ENCODE measurements at places on chromosomes 4 and X. TPM values are rescaled to one million over a fixed set of nuclear protein-coding genes. Genes with fewer than 3 reads are reported as not detected.

- no peak for DNase-seq
Measured at GRCh38 chrX:1443496-1444075, 9.1 kb downstream of the ASMTL start.

- no peak for DNase-seq
Measured at GRCh38 chr4:175561696-175562095, 250.4 kb downstream of the GPM6A start.

DNA sequence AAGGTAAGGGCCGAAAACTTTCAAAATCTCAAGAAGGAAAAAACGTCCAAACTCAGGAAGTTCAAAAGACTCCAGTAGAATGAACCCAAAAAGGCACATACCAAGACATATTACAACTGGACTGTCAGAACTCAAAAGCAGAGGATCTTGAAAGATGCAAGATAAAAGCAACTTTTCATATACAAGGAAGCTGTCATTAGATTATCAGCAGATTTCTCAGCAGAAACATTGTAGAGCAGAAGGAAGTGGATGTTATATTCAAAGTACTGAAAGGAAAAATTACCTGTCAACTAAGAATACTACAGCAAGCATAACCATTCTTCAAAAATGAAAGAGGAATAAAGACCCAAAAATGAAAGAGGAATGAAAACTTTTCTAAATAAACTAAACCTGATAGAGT is 224.9 kb downstream of the FAT4 start:
- no peak for DNase-seq

DNA sequence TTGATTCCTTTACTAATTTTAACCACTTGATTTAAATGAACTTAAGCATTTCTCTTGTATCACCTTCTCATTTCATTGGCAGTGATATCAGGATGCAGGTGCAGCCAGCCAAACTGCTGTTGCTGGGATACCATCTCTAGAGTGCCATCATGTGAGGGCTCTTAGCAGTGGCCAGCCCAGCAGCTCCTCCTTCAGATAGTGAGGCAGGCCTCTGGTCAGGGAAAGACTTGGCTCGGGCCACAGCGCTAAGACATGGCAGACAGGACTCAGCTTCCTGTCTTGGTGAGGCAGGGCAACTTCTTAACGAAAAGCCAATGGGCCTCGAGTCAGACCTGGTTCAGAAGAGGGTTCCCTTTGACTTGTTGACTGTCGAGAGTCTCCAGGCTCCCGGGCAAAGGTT is 50.0 kb downstream of the NOP14 start:
- no peak for DNase-seq

GRCh38 chr4:54082168-54082567 is 17.8 kb upstream of the CHIC2 start:
- DNase-seq: no peak

- no peak for DNase-seq
Measured at GRCh38 chr4:11739992-11740391, 311.3 kb upstream of the HS3ST1 start.

DNA sequence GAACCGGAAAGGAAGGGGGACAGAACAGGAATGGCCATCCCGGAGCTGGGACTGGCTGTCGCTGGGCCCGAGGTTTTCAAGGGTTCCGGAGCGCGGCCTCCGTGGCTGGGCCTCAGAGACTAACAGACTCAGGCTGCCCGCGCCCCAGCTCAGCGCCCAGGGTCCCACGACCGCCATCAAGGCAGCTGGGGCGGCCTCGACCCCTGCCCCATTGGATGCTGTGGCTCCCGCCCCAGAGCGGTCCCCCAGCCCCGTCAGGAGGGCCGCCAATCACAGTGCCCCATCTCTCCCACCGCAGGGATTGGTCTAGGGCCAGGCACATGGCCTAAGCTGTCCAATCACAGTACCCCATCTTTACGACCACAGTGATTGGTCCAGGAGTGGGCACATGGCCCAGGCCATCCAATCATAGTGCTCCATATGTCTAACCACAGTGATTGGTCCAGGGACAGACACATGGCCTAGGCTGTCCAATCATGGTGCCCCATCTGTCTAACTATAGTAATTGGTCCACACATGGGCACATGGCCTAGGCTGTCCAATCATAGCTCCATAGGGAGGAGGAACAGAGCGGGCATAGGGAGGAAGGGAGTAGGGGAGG is 105.3 kb upstream of the NKX1-1 start:
- DNase-seq: no peak

GRCh38 chr4:99033956-99034355 is 38.4 kb downstream of the METAP1 start:
- no peak for DNase-seq

DNA sequence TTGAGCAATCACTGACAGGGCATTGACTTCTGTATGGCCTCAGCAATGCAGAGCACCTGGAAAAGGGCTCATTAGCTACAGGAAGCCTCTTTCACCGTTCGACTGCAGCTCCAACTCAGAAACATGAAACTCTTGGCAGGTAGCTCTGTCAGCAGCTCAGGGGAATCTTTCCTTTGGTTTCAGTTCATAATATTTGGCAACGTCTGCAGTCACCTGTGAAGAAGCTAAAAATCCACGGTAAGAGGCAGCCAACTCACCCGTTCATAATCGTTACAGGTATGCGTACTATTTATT is 354.9 kb downstream of the CAMK2D start:
- DNase-seq: peak; percentile 37

DNA sequence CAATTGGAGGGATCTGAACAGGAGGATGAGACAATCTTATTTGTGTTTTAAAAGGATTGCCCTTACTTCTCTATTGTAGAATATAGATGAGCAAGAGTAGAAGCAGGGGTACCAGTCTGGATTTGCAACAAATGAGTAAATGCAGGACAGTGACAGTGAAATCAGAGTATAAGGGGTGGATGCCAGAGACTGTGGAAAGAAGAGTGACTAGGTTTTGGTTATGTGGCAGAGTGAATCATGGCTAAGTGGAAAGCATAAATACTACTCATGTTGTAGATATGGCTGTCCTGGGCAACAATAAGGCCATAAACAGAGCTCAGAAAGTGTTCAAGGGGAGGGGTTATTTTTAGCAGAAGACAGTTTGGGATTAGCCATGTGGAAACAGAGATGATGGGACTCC is 6.0 kb upstream of the VSIG4 start:
- no peak for DNase-seq

DNA sequence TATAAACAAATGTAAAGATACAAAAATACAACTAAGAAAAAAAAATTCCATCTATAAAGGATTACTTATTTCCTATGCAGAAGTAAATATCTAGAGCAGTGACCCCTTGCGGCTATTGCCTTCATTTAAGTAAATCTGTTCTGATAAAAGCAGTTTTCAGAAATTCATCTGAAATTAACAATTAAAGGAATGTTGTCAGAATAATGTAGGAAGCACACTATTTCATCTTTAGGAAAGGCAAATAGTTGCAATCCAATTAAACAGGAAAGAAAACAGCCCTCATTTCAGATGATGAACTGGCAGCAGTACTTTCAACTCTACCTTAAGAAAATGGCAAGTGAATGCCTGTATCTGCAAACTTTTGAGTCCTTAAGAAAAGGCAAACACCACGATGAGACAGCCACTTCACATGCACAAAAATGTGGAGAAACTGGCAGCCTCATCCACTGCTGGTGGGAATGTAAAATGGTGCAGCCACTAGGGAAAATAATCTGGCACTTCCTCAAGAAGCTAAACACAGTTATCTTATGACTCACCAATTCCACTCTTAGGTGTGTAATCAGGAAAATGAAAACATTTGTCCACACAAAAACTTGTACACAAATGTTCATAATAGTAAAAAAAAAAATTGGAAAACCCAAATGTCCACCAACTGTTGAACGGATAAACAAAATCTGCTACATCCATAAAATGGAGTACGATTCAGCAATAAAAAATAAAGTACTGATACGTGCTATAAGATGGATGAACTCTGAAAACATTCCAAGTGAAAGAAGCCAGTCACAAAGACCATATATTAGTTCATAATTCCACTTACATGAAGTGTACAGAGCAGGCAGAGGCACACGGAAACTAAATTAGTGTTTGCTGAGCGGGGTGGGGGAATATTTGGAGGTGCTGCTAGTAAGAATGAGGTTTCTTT is 2.0 kb upstream of the THAP9 start:
- DNase-seq: no peak

DNA sequence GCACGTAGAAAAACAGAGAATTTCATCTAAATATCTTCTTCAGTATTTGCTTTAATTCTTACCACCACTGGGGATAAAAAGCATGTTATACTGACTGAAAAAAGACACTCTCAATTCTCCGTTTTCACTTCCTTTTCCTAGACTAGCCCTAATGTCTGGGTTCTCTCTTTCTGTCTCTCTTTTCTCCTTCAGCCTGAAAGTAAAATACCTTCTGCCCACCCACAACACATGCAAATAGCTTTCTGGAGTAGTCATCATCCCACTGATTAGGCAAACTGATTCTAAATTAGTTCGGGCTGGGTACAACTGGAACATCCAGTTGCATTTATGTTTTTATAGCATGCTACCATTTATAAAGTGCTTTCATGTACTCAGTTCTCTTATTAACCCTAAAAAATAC is 142.4 kb upstream of the ANKRD50 start:
- no peak for DNase-seq

- no peak for DNase-seq
Measured at GRCh38 chrX:106510713-106511403, 100.9 kb upstream of the RADX start.

- DNase-seq: no peak
Measured at GRCh38 chrX:21800344-21800770, 39.1 kb upstream of the MBTPS2 start.

GRCh38 chr4:22500831-22501714 is 14.8 kb downstream of the ADGRA3 start:
- DNase-seq: no peak

DNA sequence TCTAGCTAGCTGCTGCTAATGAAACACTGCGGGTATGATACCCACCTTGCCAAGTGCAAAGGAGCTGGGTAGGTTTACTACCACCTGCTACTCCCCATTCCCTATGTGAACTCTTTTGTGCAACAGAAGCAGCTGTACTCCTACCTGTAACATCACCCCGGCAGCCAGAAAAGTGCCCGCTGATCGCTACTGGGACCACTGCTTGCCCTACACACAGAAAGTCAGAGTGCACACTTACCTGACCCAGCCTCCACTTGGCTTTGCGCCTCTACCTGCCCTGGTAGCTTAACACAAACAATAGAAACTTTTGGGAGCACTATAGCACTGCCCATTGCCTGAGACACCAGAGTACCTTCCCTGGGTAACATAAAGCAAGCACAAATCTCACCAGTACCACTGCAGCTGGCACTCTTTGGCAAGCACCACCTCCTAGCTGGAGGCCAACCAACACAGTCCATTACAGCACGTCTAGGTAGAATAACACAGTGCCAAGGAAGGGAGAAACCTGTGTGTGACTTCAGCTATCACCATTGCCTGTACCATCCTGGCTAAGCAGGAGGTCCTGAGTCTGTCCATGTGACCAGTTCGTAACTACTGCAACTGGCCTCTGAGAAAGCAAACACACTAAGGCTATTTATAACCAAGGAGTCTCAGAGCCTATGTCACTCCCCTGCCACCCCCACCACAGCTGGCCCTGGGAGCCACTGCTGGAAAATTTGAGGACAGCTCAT is 80.1 kb downstream of the CENPC start:
- peak; percentile 5 for DNase-seq

DNA sequence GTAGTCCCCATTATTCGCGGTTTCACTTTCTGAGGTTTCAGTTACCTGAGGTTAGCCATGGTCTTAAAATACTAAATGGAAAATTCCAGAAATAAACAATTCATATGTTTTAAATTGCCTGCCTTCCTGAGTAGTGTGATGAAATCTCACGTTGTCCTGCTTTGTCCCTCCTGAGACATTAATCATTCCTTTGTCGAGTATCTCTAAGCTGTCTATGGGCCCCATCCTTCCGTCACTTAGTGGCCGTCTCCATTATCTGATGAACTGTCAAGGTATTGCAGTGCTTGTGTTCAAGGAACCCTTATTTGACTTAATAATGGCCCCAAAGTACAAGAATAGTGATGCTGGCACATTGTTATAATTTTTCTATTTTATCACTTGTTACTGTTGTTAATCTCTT is 94.8 kb downstream of the ADGRL3 start:
- DNase-seq: no peak

DNA sequence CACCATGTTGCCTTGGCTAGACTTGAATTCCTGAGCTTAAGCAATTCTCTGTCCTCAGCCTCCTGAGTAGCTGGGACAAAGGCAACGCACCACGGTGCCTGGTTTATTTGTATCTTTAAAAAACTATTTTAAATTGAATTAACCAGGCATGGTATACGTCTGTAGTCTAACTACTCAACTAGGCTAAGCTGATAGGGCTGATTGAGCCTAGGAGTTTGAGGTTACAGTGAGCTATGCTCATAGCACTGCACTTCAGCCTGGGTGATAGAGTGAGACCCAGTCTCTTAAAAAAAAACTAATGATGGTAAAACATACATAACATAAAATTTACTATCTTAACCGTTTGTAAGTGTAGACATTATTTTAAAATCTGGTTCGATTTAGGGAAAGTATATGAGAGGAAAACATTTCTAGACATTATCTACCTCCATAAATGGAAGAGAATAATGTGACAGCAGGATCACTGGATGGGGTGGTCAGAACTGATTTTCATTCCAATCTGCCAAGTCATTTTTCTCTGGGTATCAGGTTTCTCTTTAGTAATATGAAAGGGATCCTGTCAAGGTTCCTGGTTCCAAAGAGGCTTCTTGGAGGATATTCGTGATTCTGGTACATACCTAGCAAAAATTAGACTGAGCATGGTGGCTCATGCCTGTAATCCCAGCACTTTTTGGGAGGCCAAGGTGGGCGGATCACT is 8.7 kb upstream of the ITGB1BP2 start:
- no peak for DNase-seq

- no peak for DNase-seq
Measured at GRCh38 chr4:8644966-8645752, 52.6 kb downstream of the CPZ start.

DNA sequence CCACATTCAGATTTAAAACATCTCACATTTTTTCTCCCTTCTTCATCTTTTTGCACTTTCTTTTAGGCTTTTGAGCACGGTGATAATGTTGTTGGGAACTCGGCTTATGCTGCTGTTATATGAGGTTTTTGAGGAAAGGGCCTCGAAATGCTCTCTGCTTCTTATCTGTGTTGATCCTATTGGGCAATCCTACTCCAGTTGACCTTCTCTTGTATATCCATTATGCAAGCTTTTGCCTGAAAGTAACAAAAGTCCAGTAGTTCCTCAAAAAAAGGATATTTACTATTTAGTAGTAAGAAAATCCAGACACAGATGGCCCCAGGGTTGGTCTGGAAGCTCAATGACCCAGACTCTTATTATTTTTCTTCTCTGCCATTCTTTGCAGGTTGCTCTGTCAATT is 57.7 kb upstream of the SPANXB1 start:
- no peak for DNase-seq

The HPGDS gene
- total RNA-seq: 3.6 TPM

The CCDC110 gene
- total RNA-seq: 5.1 TPM

The TCEAL4 gene
- total RNA-seq: 30.8 TPM

The KIT gene
- total RNA-seq: 43.4 TPM

The RPA4 gene
- total RNA-seq: 0.91 TPM

The NOX1 gene
- total RNA-seq: not detected

The XIAP gene
- 48.0 TPM for total RNA-seq
